ENCODE measurements at places on chromosomes 1 and 21.

DNA sequence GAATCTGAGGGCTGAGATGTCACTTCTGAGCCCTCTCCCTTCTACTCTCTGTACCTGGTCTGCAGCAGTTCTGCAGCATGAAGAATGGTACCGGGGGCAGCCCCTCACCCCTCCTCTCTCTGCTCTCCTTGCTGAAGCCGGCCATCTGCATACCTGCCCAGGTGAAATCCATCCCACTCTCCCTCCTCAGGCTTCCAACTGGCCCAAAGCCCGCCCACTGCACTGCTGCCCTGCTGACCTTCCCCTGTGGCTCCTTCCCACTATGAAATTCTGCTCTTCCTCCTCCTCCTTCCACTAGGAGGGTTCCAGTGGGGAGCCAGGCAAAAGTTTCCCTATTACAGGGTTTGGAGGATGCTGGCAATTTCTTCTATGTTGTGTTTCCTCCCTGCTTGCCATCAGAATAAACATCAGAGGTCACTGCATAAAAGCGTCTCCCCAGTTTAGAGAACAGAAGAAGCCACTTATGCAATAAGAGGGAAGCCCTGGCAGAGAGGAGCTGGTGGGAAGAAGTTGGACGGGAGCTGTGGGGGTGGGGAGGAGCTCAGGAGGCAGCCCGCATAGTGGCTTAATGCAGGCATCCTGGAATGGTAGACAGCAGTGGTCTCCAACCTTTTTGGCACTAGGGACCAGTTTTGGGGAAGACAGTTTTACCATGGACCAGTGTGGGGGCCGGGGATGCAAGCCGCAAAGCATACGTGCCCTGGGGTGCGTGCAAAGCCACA lies 30.3 kb downstream of the TMCO4 start:
- no peak for DNase-seq

DNA sequence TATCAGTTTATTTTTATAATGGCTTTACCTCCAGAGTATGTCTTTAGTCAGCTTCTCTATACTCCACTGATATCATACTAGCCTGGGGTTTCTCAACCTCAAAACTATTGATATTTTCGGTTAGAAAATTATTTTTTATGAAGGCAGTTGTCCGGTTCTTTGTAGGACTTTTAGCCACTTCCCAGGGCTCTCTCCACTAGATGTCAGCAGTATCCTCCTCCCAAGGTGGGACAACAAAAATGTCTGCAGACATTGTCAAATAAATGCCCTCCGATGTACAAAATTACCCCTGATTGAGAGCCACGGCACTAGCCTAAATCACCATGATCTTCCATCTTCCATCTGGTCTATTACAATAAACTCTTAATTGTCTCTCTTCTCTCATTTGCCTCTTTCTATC lies 4.1 kb upstream of the GRIK1 start:
- no peak for DNase-seq

- no peak for DNase-seq
These were observed 3.9 kb downstream of the RCC1 start for GRCh38 chr1:28509705-28510272.

- no peak for DNase-seq
These were observed 34.3 kb downstream of the ZYG11A start for GRCh38 chr1:52876843-52877242.

DNA sequence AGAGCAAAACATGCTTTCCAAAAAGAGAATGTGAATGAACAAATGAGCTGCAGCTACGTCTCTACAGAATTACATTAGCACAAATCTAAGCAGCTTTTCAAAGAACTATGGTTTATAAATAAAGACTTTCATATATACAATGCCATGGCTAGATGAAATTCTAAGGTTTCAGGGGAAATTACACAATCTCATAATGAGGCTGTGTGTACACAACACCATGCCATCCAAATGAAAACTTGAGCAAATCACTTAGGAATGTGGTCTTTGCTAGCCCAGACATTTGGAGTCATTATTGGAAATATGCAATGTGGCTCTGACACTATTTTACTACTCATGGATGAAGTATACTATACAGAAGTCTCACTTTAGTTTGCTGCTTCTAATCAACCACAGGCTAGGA lies 37.5 kb downstream of the SPAG17 start:
- no peak for DNase-seq

DNA sequence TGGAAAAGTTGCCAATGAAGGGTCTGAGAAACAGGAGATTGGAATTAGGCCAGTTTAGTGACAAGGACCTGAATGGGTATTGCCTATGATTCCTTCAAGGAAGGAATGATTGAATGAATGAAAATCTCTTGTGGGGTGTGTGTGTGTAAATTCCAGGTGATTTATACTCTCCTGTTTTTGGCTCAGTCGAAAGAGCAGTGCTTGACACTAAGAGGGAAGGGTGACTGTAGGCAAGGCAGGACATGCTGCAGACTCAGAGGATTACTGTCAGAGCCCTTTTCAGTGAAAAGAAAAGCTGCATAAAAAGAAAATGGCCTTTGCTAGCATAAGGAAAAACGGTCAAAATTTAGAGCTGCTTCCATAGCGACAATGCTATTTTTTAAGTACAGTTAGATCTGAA lies 30.1 kb downstream of the C1orf21 start:
- no peak for DNase-seq

DNA sequence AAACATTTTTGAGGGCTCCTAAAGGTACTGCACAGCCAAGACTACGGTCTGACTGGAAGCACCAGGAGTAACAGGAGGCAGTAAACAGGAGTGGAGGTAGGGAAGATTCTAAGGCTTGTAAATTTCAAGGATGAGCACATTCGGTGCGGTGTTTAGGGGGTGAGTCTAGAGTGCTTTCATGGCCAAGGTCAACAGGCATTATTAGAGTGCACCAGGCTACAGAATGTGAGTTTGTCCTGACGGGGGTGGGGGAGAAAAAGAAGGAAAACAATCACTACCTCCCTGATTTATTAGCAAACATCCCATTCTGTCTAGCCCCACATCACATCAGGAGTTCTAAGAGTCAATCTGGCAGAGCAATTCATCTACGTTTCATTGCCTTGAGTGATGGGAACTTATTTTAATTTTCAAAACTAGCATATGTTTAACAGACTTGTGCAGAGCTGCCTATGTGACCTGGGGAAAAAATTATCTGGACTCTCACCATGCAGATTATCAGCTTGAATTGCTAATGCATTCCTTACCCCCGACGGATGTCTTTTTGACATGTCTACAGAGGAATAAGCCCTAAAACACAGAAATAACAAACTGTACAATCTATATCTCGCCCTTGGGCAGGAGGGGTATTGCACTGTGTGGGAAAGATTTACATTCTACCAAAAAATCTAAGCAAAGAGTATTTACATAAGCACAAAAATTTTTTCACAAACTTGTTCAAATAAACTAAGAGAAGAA lies 45.0 kb downstream of the APP start:
- DNase-seq = no peak

DNA sequence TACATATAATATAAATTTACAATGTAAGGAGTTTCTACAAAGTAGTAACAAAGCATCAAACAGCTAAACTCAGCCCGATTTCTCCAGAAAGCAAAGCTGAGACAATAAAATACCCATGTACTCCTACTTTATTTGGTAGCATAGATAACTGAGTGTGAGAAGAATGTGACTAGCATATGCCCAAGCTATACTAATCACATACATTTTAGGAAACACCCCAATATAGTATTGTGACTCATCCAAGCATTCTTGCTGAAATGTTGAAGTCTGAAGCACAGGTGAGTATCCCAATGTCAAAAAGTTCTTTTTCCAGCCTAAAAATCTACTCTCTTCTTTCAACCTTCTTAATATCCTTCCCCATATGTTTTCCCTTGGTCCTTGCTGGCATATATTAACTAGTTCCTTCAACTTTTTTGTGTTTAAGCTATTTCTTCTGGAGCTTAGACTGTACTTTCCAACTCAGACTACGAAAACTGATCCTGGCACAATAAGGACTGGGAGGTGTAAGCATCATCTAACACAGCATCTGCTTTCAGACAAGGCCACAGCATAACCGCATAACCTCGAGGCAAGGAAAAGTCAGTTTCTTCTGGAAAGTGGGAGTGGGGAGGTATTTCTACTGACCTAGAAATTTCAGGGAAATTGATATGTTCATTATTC lies 163.0 kb upstream of the RNPC3 start:
- DNase-seq = no peak

DNA sequence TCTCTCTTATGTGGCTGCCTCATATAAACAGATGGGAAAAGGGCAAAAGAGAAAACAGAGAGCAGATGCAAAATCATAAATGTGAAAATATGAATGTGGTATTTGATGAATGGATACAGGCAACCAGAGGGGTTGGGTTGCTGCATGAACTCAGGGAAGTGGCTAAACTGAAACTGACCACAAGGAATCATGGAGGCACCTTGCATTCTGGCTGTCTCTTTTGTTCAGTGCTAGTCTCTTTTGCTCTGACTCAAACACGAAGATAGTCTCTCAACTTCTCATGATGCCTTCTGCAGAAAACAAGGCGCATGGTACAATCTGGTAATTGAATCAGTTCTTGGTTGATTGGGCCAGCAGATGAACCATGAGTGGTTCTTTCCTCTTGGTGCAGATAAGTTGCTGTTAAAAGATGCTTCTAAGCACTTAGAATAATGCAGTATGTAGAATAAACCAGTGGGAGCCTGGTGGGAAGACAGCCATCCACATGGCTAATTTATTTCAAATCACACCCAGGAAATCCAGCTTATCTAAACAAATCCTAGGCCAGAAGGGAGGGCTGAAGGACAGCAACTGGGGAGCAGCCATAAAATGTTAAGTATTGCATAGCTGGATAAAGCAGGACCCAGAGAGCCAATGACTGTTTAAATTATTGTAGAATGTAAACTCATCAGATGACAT lies 64.2 kb downstream of the HLX start:
- no peak for DNase-seq

DNA sequence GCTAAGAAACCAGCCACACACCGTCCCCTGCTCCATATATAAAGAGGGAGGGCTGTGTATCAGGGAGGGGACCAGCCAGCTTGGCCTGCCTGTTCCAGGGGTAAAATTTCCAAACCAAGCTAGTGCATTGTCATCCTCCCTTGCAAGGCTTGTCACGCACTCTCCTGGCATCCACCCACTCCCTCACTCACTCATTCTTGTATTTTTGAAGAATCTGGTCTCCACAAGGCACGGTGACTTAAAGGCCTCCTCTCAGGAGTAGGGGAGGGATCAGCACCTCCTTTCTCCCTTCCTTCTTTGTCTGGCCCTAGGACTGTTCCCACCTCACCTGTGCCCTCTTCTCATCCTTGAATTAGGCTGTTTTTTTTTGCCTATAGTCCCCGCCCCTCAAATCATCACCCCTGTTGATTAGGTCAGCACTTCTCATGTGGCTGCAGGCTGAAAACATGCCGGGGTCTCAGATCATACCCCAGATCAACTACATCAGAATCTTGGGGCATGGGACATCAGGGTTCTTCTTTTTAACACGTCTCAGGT lies 5.0 kb downstream of the ABCA4 start:
- no peak for DNase-seq

DNA sequence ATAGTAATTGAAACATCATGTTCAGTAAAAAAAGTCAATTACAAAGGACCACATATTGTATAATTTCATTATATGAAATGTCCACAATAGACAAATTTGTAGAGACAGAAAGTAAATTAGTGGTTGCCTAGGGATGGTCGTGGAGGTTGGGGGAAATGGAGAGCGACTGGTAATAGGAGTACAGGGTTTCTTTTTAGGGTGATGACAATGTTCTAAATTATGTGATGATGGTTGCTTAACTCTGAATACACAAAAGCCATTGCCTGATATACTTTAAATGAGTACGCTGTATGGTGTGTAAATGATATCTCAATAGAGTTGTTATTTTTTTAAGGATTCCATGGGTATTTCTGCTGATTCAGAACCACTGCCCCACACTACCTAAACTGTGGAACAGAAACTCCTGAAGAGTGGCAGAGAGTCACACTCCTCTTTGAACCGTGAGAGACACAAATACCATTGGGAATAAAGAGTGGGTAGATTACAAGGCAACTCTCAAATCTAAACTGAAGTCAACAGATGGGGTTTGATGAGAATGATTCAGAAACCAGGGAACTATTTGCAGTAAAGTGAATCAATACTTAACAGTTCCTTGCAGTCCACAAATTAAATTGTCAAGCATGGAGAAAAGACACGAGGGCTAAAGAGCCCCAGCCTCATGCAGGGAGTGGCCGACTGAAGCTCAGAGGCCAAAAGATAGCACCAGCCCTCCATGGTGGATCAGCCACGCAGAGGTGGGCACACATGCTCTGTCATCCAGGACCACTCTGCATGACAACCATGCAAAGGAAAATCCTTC lies 118.0 kb downstream of the CAPN8 start:
- DNase-seq = no peak

DNA sequence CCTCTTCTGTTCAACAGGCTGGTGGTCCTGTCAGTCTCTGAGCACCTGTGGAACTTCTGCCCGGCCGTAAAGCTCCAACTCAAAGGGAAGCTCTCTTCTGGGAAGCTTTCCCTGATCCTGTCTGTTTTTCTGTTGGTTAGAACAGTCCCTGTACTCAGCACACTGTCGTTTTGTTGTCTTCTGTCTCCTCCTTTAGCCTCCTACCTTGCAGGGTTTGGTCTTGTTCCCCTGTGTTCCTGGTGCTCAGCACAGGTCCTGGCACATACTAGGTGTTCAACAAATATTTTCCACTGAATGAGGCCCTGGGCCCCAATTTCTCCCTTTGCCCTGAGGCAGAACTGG lies 328 bp upstream of the KDF1 start:
- no peak for DNase-seq

DNA sequence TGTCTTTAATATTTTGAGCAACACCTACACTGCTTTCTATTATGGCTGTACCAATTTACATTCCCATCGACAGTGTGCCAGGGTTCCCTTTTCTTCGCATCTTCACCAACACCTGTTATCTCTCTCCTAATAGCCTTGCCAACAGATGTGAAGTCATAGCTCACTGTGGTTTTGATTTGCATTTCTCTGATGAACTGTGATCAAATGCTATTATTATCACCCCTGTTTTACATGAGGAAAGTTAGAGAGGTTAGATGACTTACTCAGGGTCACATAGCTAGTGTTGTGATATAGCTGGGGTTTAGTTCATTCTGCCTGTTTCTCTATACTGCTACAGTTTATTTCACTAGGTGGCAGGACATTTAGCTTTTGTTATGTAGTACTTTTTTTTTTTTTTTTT lies 204.1 kb downstream of the FMN2 start:
- DNase-seq = no peak

GRCh38 chr21:41367301-41367944 lies 5.6 kb downstream of the MX2 start:
- no peak for DNase-seq

DNA sequence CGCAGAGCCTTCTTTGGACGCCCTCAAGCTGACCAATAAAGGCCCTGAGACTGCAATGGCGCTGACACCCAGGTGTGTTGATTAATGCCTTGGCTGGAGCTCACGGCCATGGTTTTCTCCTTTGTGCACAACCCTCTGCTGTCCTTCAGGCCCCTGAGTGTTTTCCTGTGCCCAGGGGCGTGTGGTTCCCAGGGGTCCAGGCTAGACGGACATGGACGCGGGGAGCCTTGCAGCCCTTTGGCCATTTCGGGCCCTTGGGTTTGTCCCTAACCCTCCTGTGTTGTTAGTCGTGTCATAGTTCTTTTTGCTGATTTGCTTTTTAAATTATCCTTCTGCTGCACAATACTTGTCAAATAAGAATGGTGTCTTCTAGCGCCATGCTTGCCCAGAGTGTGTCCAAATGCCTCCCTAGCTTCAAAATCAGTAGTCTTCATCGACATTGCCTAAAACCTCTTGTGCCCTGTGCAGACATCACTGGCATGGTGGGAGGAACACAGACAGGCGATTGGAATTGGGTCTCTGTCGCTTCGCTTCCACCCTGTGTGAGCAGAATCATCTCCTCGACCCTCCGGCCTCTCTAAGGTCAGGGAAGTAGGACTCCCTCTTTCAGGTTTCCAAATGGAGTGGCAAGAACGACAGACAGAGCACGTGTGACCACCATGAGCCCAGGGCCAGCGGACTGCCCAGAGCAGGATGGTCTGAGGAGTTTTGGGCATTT lies 1.9 kb downstream of the KRTAP10-4 start:
- no peak for DNase-seq

Data from HS-27A (cell line).